Astrocyte of the hippocampus (primary cell): ENCODE measurements at places on chromosomes 3 and 15.

DNA sequence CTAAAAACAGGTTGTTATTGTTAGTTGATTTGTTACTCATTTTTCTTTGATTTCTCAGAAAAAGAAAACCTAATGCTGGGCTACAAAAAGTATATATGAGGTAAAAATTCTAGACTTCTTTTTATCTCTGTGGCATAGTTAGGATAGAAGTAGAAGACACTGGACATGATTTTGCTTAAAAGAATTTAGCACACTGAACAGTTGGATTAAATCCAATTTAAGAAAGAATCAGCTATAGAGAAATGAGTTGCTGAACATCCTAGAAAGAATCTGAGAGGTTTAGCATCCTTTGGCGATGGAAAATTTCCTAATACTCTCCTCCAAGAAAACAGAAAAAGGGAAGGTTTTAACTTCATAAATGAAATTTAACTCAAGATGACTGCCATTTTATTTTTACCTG, 259.7 kb downstream of the TBL1XR1 start:
- no peak for DNase-seq

DNA sequence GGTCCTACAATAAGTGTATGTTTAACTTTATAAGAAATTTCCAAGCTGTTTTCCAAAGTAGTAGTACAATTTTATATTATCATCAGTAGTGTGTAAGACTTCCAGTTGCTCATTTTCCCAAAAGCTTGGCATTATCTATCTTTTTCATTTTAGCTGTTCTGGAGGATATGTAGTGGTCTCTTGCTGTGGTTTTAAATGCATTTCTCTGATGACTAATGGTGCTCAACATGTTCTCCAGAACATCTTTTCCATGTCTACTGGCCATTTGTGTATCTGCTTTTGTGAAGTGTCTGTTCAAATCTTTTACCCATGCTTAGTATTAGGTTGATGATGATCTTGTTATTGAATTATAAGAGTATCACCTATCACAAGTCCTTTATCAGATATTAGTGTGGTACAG, 13.3 kb downstream of the BCL2A1 start:
- DNase-seq: no peak

DNA sequence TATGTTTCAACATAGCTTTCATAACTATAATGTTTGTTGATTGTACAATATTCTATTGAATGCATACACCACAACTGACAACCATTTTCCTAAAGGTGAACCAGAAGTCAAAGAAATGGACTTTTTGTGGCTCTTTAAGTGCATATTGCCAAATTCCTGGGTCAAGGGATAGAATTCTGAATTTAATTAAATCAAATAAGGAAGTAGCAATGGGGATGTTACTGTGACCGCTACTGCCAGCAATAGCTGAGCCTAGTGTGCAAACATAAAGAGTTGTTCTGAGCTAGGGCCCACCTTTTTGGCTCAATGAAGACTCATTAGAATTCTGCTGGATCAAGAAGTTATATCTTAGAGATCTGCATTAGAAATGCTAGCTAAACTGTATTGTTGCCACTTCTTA, 17.3 kb upstream of the KBTBD8 start:
- no peak for DNase-seq

- no peak for DNase-seq
These were observed 165.4 kb downstream of the SNRK start for GRCh38 chr3:43451670-43452254.

DNA sequence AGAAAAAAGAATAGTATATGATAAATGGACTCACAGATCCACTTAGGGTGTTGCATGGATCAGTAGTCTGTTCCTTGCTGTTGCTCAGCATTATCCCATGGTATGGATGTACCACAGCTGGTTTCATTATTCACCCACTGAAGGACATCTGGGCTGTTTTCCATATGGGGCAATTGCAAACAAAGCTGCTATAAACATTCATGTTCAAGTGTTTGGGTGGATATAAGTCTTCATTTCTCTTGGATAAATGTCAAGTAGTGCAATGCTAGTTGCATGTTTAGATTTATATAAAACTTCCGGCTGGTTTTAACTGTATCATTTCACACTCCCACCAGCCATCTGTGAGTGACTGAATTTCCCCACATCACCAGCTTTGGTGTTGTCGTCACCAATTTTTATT, 137.7 kb downstream of the ASB7 start:
- no peak for DNase-seq

DNA sequence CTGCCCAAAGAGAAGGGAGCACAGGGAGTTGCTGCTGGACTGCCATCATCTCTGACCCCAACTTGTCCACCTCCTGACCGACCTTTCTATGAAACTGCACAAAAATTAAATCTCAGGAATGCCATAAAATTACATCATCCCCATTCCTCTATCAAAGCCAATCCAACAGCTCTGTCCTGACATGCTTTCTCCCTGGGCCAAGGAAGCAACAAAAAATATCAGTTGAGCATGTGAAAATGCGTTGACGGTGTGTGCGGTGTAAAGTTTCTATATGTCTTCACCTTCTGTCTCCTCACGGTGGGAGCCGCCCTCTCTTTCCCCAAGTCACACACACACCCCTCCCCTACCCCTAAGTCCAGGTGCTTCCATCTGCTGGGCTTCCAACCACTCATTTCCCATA, 3.6 kb upstream of the ZNF774 start:
- no peak for DNase-seq

- no peak for DNase-seq
These were observed 12.2 kb upstream of the MAPK6 start for GRCh38 chr15:52006702-52007340.

DNA sequence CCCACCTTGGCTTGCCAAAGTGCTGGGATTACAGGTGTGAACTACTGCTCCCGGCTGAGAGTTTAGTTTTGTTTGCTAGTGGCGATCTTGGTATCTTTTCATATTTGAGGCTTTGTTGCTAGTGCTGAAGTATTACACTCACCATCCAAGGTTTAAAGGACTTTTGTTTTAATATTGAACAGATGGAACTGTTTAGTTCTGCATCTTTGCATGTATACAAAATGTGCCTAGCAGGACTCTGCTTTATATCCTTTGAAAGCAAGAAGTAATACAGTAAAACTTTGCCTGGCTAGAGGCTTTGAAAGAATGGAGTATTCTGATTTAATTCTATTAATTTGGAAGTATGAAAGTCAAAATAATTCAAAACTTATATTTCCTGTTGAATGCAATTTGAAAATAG, 77.8 kb upstream of the CHRNB4 start:
- DNase-seq: no peak

- DNase-seq: no peak
These were observed 19.7 kb downstream of the ALPK3 start for GRCh38 chr15:84836844-84837243.

DNA sequence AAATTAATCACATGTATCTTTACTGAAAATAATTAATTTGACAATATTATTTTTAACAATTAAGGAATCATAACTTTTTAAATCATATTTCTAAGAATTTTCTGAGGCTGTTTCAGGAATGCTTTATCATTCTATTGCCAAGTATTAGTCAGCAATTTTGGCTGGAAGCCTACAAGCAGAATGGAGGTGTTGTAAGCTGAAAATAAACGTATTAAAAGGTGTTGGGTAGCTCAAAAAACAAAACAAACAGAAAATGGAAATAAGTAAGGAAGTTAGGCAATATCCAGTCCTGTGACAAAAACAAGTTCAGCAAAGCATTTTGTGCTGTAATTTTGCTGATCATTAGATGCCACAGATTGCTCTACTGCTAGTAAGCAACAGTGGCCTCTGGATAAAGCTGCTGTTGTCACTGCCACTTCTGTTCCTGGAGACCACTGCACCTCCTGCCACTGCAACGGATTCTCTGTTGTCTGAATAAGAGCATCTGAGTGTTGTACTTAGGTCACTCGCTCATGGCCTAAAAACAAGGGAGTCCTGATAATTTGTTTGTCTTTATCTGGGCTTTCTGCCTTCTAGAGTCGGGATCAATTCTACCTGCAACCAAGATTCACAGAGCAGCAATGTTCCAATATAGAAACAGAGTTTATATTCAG, 63.5 kb upstream of the SLITRK3 start:
- peak; percentile 19 for DNase-seq

GRCh38 chr3:76198086-76198485, 412.7 kb upstream of the ZNF717 start:
- no peak for DNase-seq

- no peak for DNase-seq
These were observed 14.6 kb downstream of the IVD start for GRCh38 chr15:40420071-40420713.

DNA sequence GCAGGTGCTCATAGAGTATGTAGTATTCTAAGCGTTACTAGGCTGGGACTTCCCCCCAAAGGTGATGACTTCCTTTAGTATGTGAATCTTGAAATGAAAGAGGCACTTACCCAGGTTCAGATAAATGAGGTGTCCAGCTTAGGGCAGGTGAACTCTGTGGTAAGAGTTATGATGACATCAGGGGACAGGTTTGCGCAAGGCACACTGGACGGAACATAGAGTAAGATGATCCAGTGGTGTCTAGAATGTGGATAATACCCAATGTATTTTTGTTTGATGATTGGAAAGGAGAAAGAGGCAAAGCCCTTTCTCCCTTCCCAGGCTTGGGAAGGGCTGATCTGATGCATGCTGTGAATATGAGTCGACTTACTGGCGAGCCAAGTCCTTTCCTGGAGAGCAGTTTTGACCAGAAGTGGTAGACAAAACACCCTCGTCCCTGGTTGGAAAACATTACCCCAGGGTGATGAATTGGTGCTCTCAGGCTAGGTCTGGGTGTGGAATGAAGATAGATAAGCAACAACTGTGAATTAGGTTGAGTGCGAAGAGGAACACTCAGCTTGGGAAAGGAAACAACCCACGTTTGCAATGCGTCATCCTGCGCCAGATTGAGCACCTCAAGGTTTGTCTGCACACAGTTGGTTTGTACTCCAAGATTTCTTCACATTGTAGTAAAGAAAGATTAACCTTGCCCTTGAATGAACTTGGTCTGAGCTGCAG, 124.2 kb downstream of the GHSR start:
- peak; percentile 78 for DNase-seq

DNA sequence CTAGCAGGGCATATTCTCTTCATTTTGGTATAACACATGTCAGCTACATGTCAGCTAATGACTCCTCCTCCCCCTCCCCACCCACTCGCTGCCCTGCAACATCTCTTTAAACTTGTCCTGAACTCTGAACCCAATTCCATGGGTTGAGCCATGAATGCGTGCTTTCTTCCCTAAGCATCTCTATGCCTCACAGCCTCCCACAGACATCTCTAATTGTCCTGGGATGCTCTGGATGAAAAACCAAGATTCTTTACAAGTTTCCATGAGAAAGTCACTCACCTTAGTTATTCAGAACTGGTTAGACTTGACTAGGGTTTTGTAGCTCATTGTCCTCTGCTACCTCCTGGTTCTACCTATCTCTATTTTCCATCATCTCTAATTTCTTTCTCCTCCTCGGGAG, 629.1 kb downstream of the TBL1XR1 start:
- no peak for DNase-seq

DNA sequence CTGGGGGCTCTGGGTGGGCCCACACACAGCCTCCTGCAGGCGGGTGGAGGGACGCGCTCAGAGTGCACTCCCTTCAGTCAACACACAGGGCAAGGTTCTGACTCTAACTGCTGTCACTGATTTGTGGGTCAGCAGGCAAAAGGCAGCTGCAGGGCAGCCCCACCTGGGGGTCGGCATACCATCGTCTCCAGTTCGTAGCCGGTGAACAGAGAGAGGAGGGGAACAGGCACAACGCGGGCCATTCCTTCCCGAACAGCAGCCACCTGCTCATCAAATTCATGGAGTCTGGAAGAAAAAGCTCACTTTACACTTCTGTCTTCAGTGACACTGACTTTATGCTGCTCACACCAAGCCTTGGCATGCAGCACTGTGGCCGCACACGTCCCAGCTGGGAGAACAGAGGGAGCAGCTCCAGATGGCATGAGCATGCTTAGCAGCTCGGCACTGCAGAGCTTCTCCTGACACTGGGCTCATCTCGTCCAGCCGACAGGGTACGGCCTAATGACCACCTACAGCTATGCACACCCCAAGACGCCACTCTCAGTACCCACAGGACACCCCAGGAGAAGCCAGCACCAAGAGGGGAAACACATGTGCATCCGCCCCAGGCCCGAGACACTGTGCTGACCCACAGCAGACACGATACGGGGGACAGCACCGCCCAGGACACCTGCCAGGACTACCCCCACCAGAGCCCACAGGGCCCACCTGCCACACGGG, 14.4 kb upstream of the OCA2 start:
- DNase-seq: no peak

DNA sequence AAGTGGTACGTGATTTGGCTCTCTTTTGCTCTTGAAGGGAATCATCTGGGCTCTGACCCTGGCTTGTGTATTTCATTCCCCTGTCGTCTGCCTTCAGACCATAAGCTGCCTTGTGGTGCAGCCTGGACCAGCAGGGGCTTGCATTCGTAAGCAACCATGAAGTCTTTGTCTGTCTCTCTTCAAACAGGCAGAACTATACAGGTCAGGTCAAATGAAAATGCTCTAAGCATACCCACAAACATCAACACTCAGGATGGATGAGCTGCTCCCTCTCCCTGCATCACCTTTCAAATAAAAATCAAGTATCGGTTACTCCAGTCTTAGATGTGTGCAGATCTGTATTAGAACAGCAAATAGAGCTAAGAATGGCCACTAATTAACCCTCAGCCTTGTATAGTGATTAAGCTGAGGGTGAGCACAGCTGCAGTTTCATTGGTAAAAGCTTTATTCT, 268.6 kb upstream of the UBE2E1 start:
- peak; percentile 22 for DNase-seq

DNA sequence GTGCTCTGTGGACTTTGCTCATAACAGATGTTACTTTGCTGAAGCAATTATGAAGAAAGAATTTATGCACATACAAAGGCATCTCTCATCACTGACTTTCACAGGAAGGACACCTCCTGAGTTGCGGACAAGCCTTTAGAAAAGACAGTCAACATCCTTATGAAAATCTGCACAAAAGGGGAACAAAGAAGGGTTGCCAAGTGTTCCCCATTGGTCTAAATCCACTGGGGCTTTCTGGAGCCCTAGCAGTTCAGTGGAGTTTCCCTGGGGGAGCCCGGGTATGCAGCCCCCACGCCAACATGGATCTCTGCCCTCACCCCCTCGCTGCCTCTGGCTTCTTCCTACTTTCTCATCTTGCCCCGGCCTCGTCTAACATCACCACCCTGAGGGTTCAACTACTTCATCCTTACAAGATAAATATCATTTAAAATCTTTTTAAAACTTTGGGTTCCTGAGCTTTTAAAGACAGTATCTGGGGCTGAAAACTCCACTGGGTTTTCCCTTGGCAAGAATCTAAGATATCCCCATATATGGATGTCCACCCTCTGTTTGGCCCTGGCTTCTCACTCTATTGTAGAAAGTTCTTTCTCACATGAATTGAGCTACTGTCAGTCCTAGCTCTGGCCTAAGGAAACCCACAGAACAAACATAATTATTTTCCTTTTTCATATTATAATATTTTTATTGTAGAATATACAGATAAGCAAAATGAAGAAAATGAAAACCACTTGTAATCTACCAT, 207.9 kb upstream of the RGMA start:
- no peak for DNase-seq

GRCh38 chr15:35477312-35478262, 68.4 kb downstream of the DPH6 start:
- DNase-seq: no peak

DNA sequence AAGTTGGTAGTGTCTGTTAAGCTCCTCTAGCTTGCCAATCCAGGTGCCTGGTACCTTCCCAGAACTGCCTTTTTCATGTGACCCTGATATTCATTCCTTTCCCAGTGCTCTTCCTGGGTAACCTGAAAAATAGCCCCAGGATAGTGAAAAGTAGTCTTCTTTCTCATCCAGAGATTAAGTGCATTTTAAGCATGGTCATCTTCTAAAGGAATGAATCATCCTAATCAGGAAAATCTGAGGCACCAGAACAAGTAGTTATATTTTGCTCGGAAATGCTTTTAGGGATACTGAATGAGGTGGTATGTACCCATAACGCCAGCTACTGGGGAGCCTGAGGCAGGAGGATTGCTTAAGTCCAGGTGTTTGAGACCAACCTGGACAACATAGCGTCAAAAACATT, 23.1 kb upstream of the PDCD6IP start:
- DNase-seq: no peak
